ENCODE measurements at places on chromosomes 6 and 20. TPM values are rescaled to one million over a fixed set of nuclear protein-coding genes. Genes with fewer than 3 reads are reported as not detected.

The TRERF1 gene
- total RNA-seq, result 9.5 TPM

The HTR1E gene
- not detected for total RNA-seq

- no peak for DNase-seq
These were observed 420.7 kb upstream of the RNF217 start for GRCh38 chr6:124541573-124541972.

- no peak for DNase-seq
These were observed 65.4 kb downstream of the MTFR2 start for GRCh38 chr6:136184738-136185137.

- no peak for DNase-seq
These were observed 725 bp downstream of the OSER1 start for GRCh38 chr20:44209686-44210405.

- no peak for DNase-seq
These were observed 35.9 kb downstream of the MOXD1 start for GRCh38 chr6:132365281-132365907.

GRCh38 chr20:35319871-35320197 is 27.6 kb upstream of the FAM83C start:
- no peak for DNase-seq

Data from aorta (tissue), 5 donors.